ENCODE measurements at places on chromosomes 11 and 22.

DNA sequence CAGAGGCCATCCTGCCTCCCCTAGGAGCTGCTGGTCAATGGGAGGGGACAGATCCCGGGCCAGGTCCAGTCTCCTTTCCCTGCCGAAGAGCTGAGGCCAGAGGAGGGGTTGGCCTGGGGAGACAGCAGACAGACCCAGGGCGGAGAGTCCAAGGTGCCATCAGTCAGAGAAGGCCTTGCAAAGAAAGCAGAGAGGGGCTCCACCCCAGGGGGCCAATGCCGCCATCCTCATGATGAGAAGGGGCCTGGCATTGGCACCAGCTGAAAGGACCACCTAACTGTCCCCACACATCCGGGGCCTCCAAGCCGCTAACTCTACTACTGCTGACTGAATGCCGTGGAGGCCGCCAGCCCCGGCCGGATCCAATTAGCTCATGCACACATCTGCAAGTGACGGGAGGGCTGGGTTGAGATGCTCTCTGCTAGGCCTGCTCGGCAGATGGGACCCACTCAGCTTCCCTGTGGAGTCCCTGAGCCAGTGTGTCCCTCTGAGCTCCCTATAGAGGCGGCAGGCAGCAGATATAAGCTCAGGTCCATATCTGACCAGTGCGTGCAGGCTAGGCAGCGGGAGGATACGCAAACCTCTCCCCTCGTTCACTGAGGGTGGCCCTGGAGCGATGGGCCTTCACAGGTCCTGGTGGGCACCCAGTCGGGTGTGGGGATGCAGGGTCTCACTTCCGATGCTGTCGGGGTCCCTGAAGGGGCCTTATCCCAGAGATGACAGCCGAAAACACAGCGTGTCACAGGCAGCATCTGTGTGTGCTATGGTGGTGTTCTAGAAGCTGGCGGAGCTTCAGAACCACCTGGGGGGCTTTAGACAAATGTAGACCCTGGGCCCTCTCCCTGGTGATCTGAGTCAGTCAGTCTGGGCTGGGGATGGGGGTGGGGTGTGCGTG, 183.9 kb downstream of the CTTN start:
- DNase-seq, result no peak

DNA sequence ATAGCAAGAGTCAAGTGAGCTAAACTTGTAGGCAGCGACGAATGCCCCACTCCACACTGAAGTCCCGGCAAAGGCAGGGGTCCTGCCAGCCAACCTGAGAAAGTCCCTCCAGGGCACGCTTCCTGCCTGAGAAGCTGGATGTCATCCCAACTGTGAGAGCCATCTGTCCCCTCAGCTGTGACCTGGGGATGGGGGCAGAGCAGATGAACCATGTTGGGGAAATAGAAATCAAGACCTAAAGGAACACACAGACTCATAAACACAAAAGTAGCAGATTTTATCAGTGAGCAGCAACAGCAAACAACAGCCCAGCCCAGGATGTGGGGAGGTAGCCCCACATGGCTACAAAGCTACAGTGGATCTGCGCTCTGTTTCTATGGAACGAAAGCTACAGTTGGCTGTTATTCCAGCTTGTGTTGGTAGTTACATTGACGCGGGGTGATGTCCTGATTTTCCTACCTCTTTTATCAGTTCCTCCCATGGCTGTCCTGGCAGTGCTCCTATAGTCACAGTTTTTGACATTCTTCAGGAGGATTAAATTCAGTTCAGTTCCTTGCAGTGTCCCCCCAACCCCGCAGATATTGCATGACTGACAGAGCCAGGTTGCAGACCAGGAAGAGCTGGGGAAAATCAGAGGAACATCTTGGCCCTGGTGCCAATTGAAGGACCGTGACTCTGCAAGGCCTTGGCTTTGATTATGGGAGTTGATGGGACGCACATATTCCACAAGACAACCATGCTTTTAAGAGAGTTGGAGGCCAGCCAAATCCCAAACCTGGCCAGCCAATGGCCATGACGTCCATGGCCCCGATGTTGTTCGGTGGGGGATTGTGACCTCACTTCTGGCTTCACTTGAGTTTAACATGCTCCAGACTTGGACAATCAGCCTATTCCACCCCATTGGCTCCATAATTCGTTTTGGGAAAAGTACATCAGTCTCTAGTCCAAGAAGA, 14.6 kb downstream of the MRGPRD start:
- no peak for DNase-seq

- DNase-seq, result no peak
These were observed 13.4 kb downstream of the CKAP5 start for GRCh38 chr11:46832511-46833214.

GRCh38 chr11:115161876-115162275, 342.3 kb downstream of the CADM1 start:
- no peak for DNase-seq

DNA sequence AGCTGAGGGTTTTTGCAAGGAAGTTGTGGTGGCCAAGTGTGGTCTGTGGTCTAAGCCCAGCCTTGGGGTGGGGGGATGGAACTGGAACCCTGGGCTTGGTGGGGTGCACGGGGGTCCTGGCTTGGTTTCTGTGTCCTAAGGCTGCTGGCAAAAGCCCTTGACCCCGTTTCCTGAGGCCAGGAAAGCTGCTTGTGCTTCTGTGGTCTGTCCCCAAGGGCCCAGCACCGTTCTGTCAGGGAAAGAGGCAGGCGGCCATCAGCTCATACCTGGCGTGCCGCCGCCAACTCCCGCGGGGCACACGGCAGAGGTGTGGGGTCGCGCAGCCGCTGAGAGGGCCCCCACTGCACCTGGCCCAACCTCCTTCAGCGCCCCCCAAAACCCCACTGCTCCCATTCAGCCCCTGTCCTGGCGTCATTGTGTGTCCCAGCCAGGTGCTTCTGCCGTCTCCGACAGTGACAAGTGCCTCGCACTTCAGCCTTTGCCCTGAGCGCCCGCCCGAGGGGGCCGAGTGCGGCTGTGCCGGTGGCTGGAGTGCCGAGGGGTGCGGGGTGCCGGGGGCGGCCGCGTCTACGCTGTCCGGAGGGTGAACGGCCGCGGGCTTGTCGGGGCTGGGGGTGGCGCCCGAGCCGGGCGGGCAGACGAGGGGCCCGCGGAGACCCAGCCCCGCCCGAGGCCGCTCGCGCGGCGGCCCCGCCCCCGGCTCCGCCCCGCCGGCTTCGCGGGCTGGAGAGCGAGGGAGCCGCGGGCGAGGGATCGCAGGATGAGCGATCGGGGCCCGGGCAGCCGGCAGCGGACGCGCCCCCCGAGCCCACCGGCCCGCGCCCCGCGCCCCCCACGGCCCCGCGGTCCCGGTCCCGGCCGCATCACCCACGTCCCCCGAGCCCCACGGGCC, at the start of gene CNIH2:
Gene CNIH2 (plus strand): TSS at position 705 of the 892 bp plus-strand sequence. CDS start 282 bp downstream, outside the sequence.
- DNase-seq, result peak; percentile 67

- no peak for DNase-seq
These were observed 3.5 kb upstream of the KRTAP5-9 start for GRCh38 chr11:71544525-71545214.

DNA sequence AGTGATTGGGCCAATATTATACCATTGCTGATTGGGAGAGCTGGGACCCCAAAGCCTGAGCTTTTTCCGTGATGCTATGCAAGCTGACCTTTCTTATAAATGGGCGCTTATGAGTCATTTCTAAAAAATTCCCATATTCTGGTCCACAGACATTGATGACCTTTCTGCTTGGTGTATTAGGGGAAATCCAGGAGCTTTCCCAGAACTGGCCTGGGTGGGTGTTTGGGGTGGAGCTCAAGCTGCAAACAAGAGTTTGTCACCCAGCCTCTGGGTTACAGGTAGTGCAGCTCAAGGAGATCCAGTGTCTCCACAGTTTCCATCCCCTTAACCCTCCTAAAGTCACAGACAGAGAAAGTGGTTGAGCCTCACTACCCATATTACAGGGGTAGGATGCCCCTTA, 67.7 kb downstream of the CCDC81 start:
- DNase-seq, result no peak

- no peak for DNase-seq
These were observed 16.6 kb downstream of the ARHGEF17 start for GRCh38 chr11:73324665-73325035.

- DNase-seq, result no peak
These were observed 23.9 kb upstream of the TMPRSS13 start for GRCh38 chr11:117953024-117953671.

DNA sequence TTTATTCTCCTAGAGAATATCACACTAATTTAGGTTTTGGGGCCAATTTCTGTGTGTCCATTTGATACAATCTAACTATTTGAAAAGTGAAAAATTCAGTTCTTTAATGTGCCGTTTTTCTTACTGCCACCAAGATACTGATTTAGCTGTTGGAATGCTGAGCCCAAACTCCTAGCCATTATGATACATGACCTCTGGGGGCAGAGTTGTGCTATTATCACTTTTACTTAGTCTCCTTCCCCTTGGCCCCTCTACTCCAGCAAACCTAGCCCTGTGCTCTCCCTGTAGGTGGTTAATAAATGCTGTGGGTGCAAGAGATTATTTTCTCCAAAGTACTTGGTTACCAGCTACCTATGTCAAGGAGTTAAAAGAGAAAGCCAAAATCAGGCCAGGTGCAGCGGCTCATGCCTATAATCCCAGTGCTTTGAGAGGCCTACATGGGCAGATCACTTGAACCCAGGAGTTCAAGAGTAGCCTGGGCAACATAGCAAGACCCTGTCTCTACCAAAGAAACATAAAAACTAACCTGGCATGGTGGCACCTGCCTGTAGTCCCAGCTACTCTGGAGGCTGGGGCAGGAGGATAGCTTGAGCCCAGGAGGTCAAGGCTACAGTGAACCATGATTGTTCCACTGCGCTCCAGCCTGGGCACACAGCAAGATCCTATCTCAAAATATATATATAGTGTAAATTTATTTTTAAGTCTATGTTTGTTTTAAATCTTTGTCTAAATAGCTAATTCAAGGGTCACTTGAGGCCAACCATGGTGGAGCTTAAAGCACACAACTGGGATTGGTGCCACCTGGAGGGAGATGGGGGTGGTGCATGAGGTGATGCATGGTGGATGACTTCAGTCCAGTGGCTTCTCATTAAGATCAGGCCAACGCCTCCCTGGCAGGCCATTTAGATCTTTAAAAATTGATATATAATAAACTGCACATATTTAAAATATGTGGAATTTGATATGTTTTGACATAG, 193.2 kb upstream of the PLET1 start:
- no peak for DNase-seq

DNA sequence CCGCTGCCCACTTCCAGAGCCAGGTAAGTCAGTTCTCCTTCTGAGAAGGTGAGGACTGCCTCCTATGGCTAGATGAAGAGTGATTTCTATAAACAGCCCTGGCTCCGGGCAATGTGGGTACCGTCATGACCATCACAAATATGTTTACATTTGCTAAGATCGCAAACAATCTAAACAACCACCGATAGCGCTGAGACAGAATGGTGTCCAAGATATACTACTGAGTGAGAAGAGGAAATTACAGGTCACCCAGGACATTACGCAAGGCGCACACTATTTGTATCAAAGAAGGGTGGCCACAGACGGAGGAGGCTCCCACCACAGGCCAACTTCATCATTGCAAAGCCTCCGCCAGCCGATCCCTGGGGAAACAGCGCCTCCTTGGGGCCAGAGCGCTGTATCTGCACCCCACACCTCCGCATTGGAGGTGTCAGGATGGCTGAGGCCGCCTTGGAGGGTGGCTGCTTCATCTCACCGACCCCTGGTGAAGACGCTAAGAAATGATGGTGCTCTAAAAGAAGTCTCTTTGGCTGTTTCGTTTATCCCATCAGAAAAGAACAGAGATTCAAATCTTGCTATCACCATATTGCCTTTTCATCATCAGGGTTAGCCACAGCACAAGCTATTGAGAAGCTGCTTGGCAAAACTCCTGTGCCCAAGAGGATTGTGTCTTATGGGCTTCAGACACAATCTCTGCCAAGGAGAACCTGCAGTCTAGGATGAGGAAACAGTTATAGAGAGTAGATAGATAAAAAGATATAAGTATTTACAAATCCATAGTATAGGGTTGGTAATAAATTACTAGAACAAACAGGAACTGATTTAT, 12.3 kb upstream of the ASRGL1 start:
- DNase-seq, result peak; percentile 17

GRCh38 chr22:32552521-32552920, 77.9 kb downstream of the FBXO7 start:
- no peak for DNase-seq

DNA sequence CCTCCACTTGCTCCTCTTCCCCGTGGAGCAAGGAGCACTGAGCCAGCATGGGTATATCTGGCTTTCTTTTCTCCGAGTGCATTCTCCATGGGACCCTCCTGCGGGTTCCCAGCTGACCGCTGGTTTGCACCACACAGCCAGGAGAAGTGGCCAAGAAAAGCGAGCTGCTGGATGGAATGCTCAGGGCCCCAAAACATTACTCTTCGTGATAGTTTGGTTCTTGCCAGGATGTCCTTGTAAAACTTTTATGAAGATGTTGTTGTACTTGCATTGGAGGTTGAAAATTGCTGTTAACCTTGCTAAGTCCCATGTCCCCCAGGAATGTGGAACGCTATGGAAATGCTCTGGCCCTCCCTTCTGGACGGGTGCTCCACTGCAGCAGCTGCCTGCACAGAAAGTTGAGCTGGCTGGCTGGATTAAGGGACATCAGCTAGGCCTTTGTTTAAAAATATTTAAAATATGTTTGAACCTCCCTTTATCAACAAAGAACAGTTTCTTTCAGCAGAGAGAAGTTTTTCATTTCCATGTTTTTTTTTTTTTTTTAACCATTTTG, 68.7 kb downstream of the ZNRF3 start:
- no peak for DNase-seq

- no peak for DNase-seq
These were observed 27.4 kb downstream of the MN1 start for GRCh38 chr22:27774200-27774599.

DNA sequence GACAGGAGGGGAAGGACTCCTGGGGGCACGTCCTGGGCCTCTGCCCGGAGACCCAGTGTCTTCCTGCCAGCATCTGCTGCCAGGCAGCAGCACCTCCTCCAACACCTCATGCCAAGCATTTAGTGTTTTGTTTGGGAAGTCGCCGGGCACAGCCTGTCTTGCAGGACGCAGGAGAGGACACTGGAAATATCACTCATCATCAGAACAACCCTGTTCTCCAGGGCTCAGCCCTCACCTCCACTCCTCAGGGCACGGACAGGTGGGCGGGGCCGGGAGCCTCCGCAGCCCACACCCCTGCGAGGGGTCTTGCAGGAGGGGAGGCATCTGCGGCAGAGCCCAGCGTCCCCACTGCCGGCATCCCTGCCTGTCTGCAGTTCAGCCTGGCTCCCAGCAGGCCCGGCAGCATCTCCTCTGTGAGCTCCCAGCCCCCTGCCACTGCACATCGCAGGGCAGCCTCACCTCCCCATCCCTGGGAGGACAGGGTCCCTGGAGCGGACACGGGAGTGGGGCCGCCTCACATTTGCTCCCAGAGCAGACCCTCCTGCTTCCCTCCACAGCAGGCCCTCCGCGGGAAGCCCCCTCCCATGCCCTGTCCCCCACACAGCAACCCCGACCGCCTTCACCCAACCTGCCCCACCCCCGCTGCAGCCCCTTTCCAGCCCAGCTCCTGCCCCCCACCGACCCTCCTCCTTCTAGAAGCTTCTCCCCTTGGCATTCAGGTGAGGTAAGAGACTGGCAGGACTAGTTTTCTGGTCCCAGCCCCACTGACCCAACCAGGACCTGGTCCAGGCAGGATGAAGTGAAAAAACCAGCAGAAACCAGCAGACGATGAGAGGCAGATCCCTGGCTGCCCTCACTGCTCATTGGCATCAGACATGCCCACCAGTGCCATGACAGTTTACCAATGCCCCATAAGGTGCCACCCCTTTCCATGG, 72.7 kb downstream of the BRD1 start:
- no peak for DNase-seq

GRCh38 chr11:37978647-37979046, 1380.6 kb upstream of the RAG2 start:
- DNase-seq, result no peak
